ENCODE measurements at places on chromosomes 16 and 17. TPM values are rescaled to one million over a fixed set of nuclear protein-coding genes. Genes with fewer than 3 reads are reported as not detected.

DNA sequence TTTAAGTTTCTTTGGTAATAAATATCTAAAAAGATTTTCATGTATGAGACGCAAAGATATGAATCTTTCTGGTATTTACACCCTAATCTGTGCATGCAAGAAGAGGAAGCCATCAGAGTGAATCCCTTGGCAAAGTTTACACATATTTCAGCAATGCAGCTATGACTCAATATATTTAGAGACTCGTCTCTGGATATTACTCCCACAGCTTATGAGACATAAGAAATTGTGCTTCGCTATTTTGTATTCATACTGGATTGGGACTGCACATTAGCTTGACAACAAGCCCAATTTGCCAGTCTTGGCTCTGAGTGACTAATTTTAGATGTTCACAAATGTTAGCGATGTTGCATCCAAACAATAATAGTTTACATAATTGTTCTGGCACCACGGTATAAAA lies 532.0 kb downstream of the CDH11 start:
- no peak for DNase-seq

DNA sequence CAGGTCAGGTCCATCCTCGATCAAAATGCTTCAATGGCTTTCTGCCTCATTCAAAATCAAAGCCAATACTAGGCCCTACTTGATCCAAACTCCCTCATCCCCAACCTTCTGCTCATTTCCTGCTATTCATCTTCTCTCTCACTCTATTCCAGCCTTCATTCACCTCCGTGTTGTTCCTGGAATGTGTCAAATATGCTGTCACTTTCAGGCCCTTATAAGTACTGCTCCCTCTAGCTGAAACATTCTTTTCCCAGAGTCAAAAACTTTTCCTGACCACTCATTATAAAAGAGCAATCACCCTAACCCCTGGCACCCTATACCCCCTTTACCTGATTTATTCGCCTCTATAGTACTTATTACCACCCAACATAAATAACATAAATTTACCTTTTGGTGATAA lies 303.7 kb upstream of the PMFBP1 start:
- no peak for DNase-seq

- DNase-seq, result no peak
Observed at GRCh38 chr17:17872547-17873345, 36.0 kb upstream of the SREBF1 start.

- DNase-seq, result no peak
Observed at GRCh38 chr16:75392906-75393305, 40.4 kb downstream of the CFDP1 start.

- no peak for DNase-seq
Observed at GRCh38 chr17:1313270-1314005, 34.0 kb downstream of the TRARG1 start.

- DNase-seq, result no peak
Observed at GRCh38 chr16:83206426-83206825, 579.7 kb downstream of the CDH13 start.

- no peak for DNase-seq
Observed at GRCh38 chr16:87047221-87048037, 269.8 kb downstream of the C16orf95 start.

- no peak for DNase-seq
Observed at GRCh38 chr17:67613961-67614360, 103.8 kb upstream of the NOL11 start.

DNA sequence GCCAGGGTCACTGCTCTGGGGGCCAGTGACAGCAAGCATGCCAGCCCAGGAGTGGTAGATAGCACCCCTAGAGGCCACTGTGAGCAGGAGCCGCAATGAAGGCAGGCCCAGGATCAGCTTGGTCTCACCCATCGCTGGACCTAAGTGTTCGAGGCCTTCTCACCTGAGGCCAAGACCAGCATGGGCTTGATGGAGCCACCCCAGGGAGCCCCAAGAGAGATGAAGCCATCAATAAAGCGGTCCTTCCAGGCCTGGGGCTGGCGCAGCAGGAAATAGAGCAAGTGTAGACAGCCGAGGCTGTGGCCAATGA lies 1.8 kb downstream of the LCAT start:
- peak; percentile 50 for DNase-seq

- no peak for DNase-seq
Observed at GRCh38 chr16:67923414-67924116, 8.1 kb downstream of the CTRL start.

DNA sequence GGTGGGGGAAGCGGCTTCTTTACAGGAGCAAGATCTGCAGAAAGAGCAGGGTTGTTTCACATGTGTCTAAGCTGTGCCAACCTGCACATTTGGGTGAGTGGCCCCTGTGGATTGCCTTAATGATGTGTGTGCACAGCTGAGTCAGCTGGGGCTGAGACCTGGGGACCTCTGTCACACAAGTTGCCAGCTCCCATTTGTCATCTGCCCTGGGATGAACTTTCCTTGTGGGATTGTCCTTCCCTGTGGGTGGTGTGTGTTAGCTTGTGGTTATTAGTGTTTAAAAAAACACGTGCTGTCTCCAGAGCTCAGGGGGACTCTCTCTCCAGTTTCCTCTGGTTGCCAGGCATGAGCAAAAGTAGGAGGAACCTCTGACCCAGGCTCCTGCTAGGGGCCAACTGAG lies 400.5 kb upstream of the CCL2 start:
- no peak for DNase-seq

DNA sequence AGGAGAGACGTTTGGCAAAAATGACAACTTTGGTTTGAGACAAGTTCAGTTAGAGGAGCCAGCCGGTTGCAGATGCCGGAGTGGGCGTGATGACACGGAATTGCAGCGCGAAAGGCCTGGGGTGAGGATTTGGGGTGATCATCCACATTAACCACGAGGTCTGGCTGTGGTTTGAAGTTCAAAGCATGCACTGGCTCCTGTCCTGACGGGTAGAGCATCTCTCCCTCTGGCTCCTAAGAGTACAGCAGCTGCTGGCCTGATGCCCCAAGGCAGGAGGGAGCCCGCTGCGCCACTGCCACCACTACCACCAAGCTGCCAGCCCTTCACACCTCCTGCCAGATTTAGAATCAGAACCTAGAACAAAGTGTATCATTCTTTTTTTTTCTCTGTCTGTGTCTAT lies 3.7 kb downstream of the RHBDL3 start:
- DNase-seq, result no peak

DNA sequence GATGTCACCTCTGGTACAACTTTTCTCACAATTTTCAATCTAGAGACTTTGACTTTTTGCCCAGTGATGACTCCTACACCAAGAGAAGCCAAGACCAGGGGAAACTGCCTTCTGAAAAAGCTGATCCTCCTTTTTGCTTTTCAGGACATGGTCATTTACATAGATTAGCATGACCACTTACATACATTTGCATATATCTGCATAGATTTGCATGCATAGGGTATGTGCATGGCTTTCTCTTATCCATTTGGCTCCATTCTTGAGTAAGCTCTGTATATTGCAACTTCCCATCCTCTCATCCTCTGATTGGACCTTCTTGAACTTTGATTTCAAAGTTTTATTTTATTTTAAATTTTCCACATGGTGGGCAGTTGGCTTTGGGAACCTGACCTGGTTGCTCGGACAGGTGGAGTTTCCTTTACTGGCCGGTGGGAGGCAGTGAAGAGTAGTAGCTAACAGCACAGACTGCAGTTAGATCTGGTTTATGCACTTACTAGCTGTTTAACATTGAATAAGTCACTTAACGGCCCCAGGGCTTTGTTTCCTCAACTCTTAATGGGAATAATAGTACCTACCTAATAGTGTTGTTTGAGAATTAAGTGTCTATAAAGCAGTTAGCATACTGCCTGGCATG lies 92.9 kb downstream of the GPR139 start:
- DNase-seq, result no peak

DNA sequence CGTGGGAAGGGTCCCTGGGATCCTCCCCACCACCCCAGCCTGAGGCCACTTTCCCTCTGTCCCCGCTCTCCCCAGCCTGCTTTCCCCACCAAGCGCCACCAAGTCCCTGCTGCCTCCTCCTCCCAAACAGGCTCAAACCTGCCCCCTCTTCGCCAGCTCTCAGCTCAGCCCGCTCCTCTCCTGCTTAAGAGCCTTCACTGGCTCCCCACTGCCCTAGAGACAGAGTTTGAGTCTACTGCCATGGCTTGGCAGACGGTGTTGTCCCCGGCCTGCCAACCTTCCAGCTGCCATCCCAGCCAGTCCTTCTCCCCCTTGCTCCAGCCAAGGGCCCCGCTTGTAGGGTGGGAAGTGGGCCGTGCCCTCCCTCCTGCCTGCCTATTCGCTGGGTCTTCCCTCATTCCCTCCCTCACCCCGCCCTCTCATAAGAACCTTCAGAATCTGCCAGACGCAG lies 11.1 kb downstream of the IL4R start:
- DNase-seq, result no peak

- DNase-seq, result no peak
Observed at GRCh38 chr17:70073310-70073709, 1.7 kb upstream of the KCNJ16 start.

- DNase-seq, result no peak
Observed at GRCh38 chr17:16493531-16494046, 1.6 kb upstream of the LRRC75A start.

DNA sequence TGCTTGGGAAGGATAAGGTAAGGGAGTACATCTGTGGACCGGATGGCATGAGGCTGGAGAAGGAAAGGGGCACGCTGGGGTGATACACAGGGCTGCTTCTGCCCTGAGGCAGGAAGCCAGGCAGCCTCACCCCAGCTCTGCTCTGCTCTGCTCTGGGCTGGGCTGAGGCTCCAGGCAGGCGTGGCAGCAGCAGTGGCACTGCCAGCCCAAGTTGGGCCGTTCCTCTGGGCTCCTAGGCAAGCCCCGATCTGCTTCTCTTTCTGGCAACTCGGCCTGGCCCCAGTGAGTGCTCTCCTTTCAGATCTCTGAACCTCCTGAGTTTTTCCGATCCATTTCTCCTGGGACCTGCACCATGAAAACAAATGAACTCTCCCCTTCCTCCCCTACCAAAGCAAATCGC lies 44.9 kb downstream of the VAC14 start:
- no peak for DNase-seq

DNA sequence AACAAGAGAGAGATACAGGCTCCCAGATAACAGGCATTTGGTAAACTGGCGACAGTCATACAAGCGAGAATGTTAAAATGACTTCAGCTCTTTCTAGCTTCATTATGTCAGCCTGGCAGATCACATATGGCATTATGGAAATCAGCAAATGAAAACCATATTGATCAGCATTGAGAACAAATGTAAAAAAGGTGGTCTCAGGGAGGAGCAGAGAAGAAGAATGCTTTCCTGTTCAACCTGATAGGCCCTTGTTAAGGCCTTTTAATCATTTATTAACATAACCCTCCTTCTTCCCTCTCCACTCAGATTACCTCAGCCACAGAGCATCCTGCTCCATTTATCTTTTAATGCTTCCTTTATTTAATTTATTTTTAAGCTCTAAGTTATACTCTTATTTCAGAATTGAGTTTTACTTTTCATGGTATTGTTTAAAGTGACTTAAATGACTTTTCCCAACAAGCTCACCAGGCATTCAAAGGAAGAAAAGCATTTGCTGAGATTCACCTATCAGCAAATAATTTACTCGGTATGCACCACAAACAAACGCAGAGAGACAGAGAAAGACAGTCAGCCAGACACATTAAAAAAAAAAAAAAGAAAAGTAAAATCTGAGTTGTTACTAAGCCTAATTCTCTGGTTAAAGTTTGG lies 243.9 kb upstream of the TBX2 start:
- no peak for DNase-seq

GRCh38 chr17:81648013-81648706 lies 8.2 kb downstream of the PDE6G start:
- DNase-seq, result no peak

DNA sequence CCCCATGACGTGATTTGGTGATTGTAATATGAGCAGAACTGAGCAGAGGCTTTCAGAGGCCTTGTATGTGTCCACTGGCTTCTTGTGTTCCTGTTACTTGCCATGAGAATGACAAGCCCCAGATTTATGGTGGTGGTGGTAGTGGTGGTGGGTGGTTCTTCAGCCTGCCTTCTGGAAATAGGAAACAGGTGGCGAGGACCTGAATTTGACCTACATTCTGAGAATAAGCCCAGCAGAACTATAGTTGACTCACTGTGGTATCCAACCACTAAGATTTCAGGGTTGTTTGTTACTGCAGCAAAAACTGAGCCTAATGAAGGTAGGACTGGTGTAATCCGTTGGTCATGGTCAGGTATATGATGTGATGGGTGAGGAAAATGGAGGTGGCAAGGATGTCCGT lies 93.0 kb downstream of the SHISA9 start:
- no peak for DNase-seq

DNA sequence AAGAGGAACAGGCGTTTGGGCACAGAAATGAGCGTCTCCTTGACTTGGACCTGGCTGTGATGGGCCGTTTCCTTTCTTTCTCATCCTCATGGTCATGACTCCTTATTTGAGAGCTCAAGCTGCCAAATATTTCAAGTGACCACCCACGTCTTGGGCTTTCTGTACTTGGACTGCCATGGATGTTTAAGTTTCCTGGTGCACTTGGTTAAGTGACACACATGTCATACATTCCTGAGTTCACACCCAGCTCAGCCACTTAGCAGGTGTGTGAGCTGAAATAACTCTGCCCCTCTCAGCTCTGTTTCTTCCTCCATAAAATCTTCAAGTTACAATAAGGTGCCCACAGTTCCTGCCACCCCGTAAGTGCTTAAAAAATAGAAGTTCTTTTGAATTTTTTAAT lies 114.5 kb downstream of the CLEC16A start:
- DNase-seq, result no peak

- no peak for DNase-seq
Observed at GRCh38 chr17:7803981-7804380, 30.0 kb upstream of the KDM6B start.

GRCh38 chr17:10063730-10064241 lies 134.6 kb downstream of the GAS7 start:
- no peak for DNase-seq

DNA sequence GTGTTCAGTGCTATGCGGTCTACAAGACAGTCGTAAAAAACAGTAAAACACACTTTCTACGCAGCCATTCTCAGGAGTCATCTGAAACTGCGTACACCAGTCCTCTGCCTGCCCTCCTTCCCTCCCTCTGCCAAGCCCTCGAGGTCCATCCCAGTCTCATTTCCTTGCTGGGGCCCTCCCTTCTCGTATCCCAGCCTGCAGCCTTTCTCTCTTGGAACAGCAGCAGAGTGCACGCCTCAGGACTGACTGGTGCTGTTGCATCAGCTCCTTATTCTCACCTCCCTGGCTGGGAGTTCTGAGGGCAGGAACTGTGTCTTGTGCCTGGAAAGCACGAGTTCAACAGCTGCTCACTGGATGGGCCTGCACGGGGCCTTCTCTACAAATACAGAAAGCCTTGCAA lies 12.5 kb downstream of the FAHD1 start:
- DNase-seq, result no peak

GRCh38 chr17:76714822-76715495 lies 4.2 kb upstream of the MXRA7 start:
- DNase-seq, result peak; percentile 75

GRCh38 chr17:45031231-45032173 lies 19.9 kb downstream of the DCAKD start:
- no peak for DNase-seq

Gene PITPNM3
- 0.49 TPM for total RNA-seq

Gene CSNK2A2
- 69.4 TPM for total RNA-seq

Gene MYLK3
- 0.10 TPM for total RNA-seq

Gene SLC16A6
- 3.8 TPM for total RNA-seq

Gene MT1A
- total RNA-seq, result not detected

Gene LDHD
- not detected for total RNA-seq

Gene CHST5
- total RNA-seq, result 0.99 TPM

Gene KRT31
- total RNA-seq, result not detected

Gene ERI2
- total RNA-seq, result 4.9 TPM

Gene MYH13
- not detected for total RNA-seq

Measured in B cell (primary cell).